Parietal lobe (tissue), 2 donors: ENCODE measurements at places on chromosomes 4 and X. TPM values are rescaled to one million over a fixed set of nuclear protein-coding genes. Genes with fewer than 3 reads are reported as not detected.

The ELOVL6 gene
- total RNA-seq: 38.5 TPM

The USP26 gene
- total RNA-seq: under 0.01 TPM

The HGFAC gene
- total RNA-seq: 8.8 TPM

The UGT2B7 gene
- not detected for total RNA-seq

The RRH gene
- 0.31 TPM for total RNA-seq

The TMPRSS11F gene
- total RNA-seq: not detected

The SRPX gene
- 0.31 TPM for total RNA-seq

The ARX gene
- 14.4 TPM for total RNA-seq
